HEK293T (cell line): ENCODE measurements at places on chromosomes 6 and 20.

DNA sequence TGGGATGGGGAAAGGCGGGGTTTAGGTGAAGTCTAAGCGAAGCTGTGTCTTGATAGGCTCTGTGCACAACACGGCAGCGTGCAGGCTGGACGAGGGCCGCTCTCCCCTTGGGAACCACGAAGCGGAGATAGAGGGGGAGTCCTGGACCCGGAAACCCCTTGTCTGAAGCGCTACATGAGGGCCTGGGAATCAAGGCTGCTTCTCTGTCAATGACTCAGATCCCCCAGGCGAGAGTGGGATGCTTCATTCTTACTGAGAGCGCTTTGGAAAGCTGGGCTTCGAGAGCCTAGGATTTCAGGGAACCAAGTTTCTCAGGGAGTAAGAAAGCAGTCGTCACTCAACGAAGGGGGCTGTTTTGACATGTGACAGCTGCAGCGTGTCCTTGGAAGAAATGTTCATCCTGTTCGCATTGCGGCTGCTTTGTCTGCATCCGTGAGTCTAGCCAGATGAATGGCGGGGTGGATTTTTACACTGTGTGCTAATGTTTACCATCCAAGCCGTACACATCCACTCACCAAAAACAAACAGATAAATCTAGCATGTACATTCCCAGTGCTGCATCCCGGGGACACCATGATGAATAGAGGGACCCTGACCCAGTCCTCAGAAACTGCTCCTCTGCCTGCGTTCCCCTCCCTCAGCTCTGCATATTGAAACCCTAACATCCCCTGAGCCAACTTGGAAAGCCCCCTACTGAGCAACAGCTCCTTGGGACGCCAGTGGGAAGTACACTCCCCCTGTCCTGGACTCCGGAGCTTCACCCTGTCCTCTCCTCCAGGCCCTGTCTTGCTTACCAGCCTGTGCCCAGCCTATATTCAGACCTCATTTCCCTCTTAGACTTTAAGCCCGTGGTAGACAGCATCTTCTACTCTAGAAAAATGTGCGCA lies 24.5 kb upstream of the RTF2 start:
- DNase-seq = no peak

DNA sequence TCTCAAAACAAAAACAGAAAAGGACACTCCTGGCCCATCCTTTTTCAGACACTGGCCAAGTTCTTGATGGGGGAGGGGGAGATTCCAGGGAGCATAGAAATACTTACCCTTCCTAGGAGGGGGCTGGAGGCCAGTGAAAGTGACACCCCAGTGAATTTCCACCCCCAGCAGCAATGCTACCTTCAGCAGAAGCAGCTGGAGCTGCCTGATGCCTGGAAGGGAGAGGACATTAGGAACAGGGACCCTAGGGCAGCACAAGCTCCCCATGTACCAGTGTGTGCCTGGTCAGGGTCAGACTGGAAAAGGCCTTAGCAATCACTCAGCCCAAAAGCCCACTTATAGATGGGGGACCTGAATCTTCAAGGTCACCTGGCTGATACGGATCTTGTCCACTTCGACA lies 2.4 kb downstream of the MICAL1 start:
- no peak for DNase-seq

DNA sequence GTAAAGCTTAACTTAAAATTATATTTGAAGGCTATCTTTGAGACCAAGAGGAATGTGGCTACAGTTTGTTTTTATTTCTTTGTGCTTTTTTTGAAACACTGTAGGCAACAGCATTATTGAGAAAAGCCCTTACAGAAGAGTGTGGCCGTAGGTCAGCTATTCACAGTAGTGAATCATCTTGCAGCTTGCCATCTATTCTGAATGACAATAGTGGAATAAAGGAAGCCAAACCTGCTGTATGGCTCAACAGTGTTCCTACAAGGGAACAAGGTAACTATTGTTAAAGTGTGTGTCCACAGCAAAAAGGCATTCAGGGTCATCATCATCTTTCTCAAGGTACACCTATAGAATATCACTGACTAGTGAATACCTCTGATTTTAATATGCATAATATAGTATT lies 88.5 kb downstream of the KIZ start:
- no peak for DNase-seq

DNA sequence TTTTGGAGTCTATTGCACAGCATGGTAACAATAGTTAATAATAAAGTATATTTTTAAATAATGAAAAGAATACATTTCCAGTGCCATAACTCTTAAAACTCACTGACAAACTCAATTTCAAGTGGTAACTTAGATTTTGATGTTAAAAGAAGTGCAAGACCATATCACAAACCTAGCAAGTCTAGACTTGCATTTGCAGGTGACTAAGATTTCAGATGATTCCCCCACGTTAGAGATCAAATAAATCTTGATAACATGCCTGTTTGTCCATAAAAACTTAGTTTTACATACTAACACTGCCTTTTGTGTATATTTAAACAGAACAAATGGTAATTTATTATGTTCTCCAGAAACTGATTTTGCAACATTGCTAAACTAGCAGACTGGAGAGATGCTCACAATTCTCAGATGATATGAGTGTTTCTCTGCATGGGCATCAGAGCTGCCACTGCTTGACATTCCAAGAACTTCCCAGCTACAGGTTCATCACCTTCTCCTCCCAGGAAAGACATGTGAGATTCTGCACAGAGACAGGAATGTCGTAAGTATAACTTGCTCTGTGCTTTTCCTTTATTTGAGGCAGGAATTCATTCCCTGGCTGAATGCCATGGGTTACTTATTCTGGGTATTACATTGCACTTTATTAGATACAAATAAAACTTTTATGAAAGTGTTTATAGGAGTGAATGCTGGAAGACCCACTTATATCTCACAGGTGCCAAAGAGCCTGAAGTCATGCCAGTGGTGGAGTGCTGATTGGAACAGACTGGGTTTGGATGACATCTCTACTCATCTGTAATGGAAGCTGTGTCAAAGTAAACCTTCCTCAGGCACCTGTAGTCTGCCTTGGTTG lies 160.2 kb upstream of the FOXA2 start:
- DNase-seq = no peak

- DNase-seq = no peak
Observed at GRCh38 chr6:107128175-107128574, 12.9 kb upstream of the BEND3 start.

- no peak for DNase-seq
Observed at GRCh38 chr6:13274707-13275434, 53.5 kb downstream of the TBC1D7 start.
